Foreskin keratinocyte (primary cell): ENCODE measurements at places on chromosomes 5 and 9. TPM values are rescaled to one million over a fixed set of nuclear protein-coding genes. Genes with fewer than 3 reads are reported as not detected.

GRCh38 chr5:92884469-92884868 is 696.5 kb downstream of the NR2F1-AS1 start:
- no peak for DNase-seq

The OR1J2 gene
- not detected in 2 replicates for polyA plus RNA-seq

The OTULINL gene
- 1.0 and 1.2 TPM in 2 replicates for polyA plus RNA-seq

DNA sequence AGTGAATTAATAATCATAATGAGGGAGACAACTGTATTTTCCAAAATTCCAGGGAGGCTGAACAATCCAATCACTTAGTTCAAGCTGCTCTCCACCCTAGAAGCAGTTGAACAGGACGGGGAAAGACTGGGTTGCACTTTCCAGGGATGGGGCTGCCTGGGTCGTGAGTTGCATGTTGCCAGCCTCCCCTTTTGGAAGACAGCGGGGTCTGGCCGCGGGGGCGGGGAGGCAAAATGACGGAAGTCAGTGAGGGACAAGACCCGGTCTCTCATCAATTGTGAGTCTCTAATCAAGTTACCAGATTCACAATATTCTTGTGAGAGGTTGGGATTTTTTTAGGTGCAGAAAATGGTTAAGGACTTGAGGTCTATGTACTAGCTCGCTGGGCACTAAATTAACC is 484.1 kb downstream of the ZSWIM6 start:
- DNase-seq = no peak

DNA sequence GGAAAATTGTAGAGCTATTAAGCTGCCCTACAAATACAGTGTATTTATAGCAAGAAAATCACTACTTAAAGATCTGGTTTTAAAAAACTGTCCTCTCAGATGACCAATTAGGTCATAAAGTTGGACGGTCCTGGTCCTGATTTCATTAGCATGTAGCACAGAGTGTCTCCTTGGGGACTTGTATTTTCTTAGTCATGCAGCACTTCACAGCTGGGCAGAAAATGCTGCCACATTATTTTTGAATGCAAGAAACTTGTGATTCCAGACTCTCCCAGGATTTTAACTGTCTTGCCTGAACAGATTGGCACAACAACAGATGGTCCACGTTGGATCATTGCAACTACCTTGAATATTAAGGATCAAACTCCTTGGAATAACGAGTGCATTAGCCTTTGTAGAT is 348.1 kb upstream of the SGCD start:
- DNase-seq = no peak

GRCh38 chr9:16421532-16421931 is 448.9 kb downstream of the BNC2 start:
- DNase-seq = no peak

The SMC5 gene
- 5.2 and 6.4 TPM in 2 replicates for polyA plus RNA-seq

DNA sequence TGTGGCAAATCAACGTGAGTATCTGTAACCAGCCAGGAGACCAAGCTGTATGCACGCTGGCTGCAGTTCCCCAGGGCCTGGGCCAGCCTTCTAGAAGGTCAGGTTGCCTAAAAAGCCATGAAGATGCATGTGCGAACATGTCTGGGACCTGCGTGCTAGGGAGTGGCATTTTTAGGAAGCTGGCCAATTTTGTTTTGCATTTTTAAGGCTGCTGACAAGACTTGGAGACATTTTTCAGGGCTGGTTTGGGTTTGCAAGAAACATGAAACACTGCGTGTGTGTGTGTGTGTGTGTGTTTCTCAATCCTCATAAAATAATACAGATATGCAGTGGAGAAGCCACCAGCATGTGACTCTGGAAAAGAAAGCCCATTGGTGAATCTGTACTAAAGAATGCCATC is 5.1 kb downstream of the TGFBI start:
- DNase-seq = peak; percentile 91

The PCDHA10 gene
- polyA plus RNA-seq = not detected in 2 replicates

DNA sequence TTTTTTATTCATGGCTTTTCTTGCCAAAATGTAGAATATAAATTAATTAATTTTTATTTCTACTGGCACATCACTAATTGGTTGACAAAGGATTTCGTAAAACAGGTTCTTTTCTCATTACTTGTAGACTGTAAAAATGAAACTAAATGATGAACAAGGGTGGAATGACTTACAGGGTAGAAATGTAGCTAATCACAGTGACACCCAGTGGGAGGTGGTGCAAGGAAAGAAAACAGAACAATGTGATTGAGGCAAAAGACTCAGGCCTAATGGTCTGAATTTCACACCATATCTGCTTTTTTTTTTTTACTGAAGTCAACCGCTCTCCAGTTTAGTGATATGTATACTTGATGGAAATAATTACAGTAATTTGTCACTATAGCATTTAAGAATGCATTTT is 28.9 kb downstream of the GABRG2 start:
- DNase-seq = no peak

DNA sequence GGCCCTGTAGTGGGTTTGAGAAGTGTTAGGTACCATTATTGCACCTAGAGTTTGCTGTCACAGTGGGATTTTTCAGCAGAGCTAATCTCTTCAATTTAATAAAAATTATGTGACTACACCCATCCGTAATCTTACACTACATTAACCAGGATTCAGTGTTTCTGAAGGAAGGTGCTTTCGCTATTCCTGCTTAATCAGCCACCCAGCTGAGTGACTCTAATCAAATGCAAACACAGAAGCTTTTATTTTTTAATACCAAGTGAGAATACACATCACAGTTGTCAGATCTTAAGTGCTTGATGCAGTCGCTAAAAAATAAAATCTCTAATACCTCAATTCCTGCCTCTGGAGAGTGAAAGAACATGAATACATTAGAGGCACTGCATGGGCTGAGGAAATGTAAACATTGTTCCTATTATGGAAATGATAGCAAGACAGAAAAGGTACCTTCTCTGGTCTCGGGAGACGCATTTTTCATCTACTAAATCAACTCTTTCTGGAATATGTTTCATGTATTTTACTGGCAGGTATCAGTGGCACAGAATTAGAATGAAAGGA is 125.7 kb downstream of the SEMA6A start:
- DNase-seq = no peak

DNA sequence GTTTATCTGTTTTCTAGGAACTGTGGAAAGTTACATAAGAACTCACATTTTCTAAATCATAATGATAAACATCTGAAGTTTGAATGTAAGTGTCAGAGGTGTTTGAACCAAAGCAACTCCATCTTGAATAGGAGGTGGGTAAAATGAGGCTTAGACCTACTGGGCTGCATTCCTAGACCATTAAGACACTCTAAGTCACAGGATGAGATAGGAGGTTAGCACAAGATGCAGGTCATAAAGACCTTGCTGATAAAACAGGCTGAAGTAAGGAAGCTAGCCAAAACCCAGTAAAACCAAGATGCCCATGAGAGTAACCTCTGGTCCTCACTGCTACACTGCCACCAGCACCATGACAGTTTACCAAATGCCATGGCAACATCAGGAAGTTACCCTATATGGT is 297.7 kb upstream of the POU5F2 start:
- no peak for DNase-seq

GRCh38 chr5:107885601-107886000 is 214.9 kb upstream of the EFNA5 start:
- DNase-seq = no peak

- no peak for DNase-seq
These were observed 69.1 kb upstream of the RICTOR start for GRCh38 chr5:39143151-39143860.

DNA sequence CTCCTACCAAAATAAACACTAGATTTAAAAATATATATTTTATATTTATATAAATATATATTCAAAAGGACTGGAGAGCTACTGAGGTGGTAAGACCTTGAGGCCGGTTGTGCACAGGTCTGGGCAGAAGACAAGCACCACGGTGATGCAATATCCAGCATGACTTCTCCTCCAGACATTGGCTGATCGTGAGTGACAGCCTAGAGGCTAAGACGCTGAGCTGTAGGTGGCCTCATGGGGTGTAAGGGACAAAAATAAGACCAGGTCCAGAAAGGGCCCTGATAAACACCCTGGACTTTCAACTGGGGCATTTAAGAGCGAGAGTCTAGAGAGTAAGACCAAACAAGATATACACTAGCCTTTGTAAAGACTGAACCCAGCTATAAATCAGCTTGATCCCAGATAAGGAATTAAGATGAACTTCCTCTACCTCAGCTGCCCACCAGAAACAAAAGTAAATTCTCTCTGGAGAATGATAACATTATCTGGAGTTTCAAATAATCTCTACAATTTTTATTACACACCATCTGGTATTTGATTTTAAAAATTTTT is 14.2 kb upstream of the C5orf47 start:
- no peak for DNase-seq

The CHSY3 gene
- 0.26 and 0.32 TPM in 2 replicates for polyA plus RNA-seq

- DNase-seq = no peak
These were observed 238.7 kb downstream of the AGTPBP1 start for GRCh38 chr9:85502815-85503655.

The MCCC2 gene
- 19.6 and 25.8 TPM in 2 replicates for polyA plus RNA-seq

The CYLC2 gene
- not detected in 2 replicates for polyA plus RNA-seq

DNA sequence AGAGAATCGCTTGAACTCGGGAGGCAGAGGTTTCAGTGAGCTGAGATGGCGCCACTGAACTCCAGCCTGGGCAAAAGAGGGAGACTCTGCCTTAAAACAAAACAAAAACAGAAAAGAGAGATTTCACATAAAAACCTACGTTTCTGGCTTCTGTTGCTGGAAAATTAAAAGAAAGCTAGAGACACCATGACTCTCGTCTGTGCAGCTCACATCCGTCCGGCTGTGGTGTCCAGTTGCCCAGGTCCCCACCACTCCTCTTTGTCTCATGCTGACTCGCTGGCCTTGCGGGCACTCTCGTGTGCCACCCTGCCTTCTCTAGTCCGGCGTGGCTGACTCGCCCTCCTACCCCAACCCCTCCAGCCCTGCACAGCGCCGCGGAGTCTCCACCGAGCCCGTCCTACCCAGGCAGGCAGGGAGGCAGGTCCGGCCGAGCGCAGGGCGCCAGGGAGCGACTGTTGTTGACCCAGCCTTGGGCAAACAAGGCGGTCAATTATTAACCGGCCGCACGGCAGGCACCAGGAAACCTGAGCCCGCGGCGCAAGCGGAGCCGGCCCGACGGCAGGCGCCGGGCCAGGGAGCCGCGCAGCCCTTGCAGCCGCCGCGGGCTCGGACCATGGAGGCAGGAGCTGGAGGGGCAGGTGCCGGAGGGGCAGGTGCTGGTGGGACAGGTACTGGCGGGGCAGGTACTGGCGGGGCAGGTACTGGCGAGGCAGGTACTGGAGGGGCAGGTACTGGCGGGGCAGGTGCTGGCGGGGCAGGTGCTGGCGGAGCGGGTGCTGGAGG is at the start of gene PRRT1B:
TSS of gene PRRT1B (plus strand) at position 521 of the 783 bp plus-strand sequence. CDS start at position 614, 93 bp downstream.
- no peak for DNase-seq

DNA sequence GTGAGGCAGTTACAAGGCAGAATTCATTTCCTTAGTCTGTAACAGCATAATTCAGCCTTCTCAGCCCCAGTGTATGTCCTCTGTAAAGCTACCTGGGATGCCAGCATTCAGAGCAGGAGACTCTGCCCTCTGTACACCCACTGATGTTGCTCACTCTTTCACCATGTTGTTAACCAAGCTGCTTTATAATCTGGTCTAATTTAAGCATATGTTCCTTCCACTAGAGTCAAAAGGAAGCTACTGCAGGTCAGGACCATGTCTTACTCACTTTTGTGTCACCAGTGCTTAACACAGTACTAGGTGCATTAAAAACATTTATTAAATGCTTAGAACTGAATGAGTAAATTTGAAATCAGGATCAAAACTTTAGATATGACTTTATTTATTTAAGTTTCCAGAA is 185.6 kb downstream of the FBXL17 start:
- DNase-seq = no peak

- peak; percentile 17 for DNase-seq
These were observed 23.5 kb downstream of the NMRK1 start for GRCh38 chr9:75064307-75065025.

The IPO11 gene
- 17.9 and 22.7 TPM in 2 replicates for polyA plus RNA-seq

DNA sequence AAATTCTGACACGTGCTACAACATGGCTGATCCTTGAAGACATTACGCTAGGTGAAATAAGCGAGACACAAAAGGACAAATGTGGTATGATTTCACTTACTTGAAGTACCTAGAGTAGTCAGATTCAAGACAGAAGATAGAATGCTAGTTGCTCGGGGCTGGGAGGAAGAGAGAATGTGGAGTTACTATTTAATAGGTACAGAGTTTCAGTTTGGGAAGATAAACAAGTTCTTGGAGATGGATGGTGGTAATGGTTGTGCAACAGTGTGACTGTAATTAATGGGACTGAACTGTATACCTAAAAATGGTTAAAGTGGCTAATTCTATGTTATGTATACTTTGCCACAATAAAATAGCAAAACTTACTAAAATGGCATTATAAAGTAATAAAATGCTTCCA is 34.4 kb downstream of the PAM start:
- no peak for DNase-seq

GRCh38 chr9:6126377-6126776 is 89.2 kb upstream of the IL33 start:
- DNase-seq = no peak

The GFRA3 gene
- polyA plus RNA-seq = not detected in 2 replicates

GRCh38 chr9:109556061-109556460 is 58.0 kb upstream of the PTPN3 start:
- peak; percentile 96 for DNase-seq

- no peak for DNase-seq
These were observed 276.8 kb downstream of the ENC1 start for GRCh38 chr5:74363603-74364205.

DNA sequence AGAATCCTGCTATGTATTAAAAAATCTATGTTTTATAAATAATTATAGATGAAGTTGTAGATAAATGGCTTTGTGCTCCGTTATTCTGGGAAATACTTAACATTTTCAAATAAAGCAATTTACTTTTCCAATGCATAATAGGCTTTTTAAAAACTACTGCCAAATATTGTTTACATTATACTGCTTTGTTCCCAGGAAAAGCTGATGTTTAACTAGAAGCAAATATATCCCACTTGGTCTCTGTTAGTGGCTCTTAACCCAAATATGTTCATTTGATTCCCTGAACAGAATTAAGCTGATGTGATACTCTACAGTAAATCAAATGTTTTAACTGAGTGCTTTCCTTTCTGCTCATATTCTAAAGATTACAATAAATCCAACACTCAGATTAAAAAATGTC is 326.3 kb downstream of the SLCO4C1 start:
- no peak for DNase-seq

The PIP5KL1 gene
- 4.8 and 7.9 TPM in 2 replicates for polyA plus RNA-seq

GRCh38 chr9:70303268-70303667 is 44.5 kb downstream of the SMC5 start:
- DNase-seq = no peak

GRCh38 chr5:116389601-116390000 is 185.0 kb downstream of the SEMA6A start:
- peak; percentile 31 for DNase-seq

- DNase-seq = no peak
These were observed 48.4 kb upstream of the EFNA5 start for GRCh38 chr5:107719034-107719606.
